Epithelial cell of proximal tubule (primary cell): ENCODE measurements at places on chromosomes 3 and 15. TPM values are rescaled to one million over a fixed set of nuclear protein-coding genes. Genes with fewer than 3 reads are reported as not detected.

PCNP gene
- 54.7 and 57.9 TPM in 2 replicates for total RNA-seq

MRAS gene
- 12.7 and 17.2 TPM in 2 replicates for total RNA-seq

GOLGA8Q gene
- not detected in 2 replicates for total RNA-seq

ARGFX gene
- total RNA-seq = not detected in 2 replicates

COLQ gene
- 0.12 and 0.14 TPM in 2 replicates for total RNA-seq

ACP3 gene
- total RNA-seq = 0.46 TPM in 1 of 2 replicates, not detected in the other

GUCA1C gene
- 0.23 and 0.58 TPM in 2 replicates for total RNA-seq

FOXL2NB gene
- total RNA-seq = 0.80 and 3.5 TPM in 2 replicates

KBTBD13 gene
- total RNA-seq = not detected in 2 replicates

CADM2 gene
- not detected in 2 replicates for total RNA-seq

AZI2 gene
- 17.5 and 20.8 TPM in 2 replicates for total RNA-seq

SLC38A3 gene
- not detected in 2 replicates for total RNA-seq

PEAK1 gene
- 5.1 and 8.1 TPM in 2 replicates for total RNA-seq

GHSR gene
- total RNA-seq = not detected in 2 replicates

GREM1 gene
- 4.0 and 15.9 TPM in 2 replicates for total RNA-seq

FBXW12 gene
- 0.23 TPM in 1 of 2 replicates, not detected in the other for total RNA-seq

GPX1 gene
- total RNA-seq = 339 and 557 TPM in 2 replicates

COL7A1 gene
- 47.5 and 211 TPM in 2 replicates for total RNA-seq

OR5AC2 gene
- not detected in 2 replicates for total RNA-seq

CCR1 gene
- not detected in 2 replicates for total RNA-seq

CHRD gene
- not detected in 2 replicates for total RNA-seq

C3orf80 gene
- total RNA-seq = not detected in 2 replicates

HRG gene
- not detected in 2 replicates for total RNA-seq

MESP1 gene
- 1.9 and 2.7 TPM in 2 replicates for total RNA-seq

IMPG2 gene
- under 0.01 TPM in 2 replicates for total RNA-seq

IGDCC3 gene
- total RNA-seq = not detected in 2 replicates

GPR149 gene
- total RNA-seq = not detected in 2 replicates

VIPR1 gene
- total RNA-seq = 0.43 TPM in 1 of 2 replicates, not detected in the other

NEDD4 gene
- 15.6 and 25.3 TPM in 2 replicates for total RNA-seq

EOMES gene
- not detected in 2 replicates for total RNA-seq

ZNF385D gene
- under 0.01 and 0.43 TPM in 2 replicates for total RNA-seq

ACAP2 gene
- 19.9 and 26.2 TPM in 2 replicates for total RNA-seq

ARHGEF26 gene
- total RNA-seq = 2.9 TPM in 2 replicates

SEC22C gene
- 40.8 and 60.0 TPM in 2 replicates for total RNA-seq

LINGO1 gene
- total RNA-seq = 0.14 TPM in 1 of 2 replicates, not detected in the other

GP5 gene
- total RNA-seq = 0.14 TPM in 1 of 2 replicates, not detected in the other

IQCF5 gene
- total RNA-seq = not detected in 2 replicates

ADAMTS17 gene
- 0.06 and 0.36 TPM in 2 replicates for total RNA-seq

SPINK8 gene
- not detected in 2 replicates for total RNA-seq

LMCD1 gene
- 69.0 and 70.2 TPM in 2 replicates for total RNA-seq

TEX55 gene
- 0.06 TPM in 1 of 2 replicates, not detected in the other for total RNA-seq

ANKRD63 gene
- total RNA-seq = 0.22 TPM in 1 of 2 replicates, not detected in the other

TXNRD3 gene
- total RNA-seq = 4.5 and 9.4 TPM in 2 replicates

SLC12A8 gene
- 16.5 and 17.9 TPM in 2 replicates for total RNA-seq

KLF15 gene
- total RNA-seq = 0.14 TPM in 1 of 2 replicates, not detected in the other

RBM5 gene
- 52.3 and 80.7 TPM in 2 replicates for total RNA-seq

PHLDB2 gene
- total RNA-seq = 36.9 and 37.5 TPM in 2 replicates

SCN5A gene
- total RNA-seq = 1.3 and 1.7 TPM in 2 replicates

ZPLD1 gene
- total RNA-seq = 0.07 and 0.69 TPM in 2 replicates

C2CD4A gene
- 0.07 and 0.35 TPM in 2 replicates for total RNA-seq

PSTPIP1 gene
- not detected in 2 replicates for total RNA-seq

SERINC4 gene
- total RNA-seq = not detected in 2 replicates

PIERCE2 gene
- total RNA-seq = 1.4 and 3.3 TPM in 2 replicates

CPEB1 gene
- total RNA-seq = 0.35 and 0.43 TPM in 2 replicates
